WTC11 (cell line): ENCODE measurements at places on chromosomes 2 and 18. TPM values are rescaled to one million over a fixed set of nuclear protein-coding genes. Genes with fewer than 3 reads are reported as not detected.

Gene CCDC178
- 0.20 TPM in 1 of 3 replicates, not detected in the others for total RNA-seq

Gene ALPP
- 0.14 to 0.20 TPM (median 0.14 TPM) in 3 replicates for total RNA-seq

Gene TSN
- 68.5 to 87.3 TPM (median 77.1 TPM) in 3 replicates for total RNA-seq

Gene GALNT3
- 19.4 to 20.6 TPM (median 20.5 TPM) in 3 replicates for total RNA-seq

Gene IHH
- 0.11 TPM in 1 of 3 replicates, not detected in the others for total RNA-seq

Gene MROH2A
- total RNA-seq = 0.16 TPM in 1 of 3 replicates, not detected in the others

Gene APOB
- total RNA-seq = 1.4 to 1.6 TPM (median 1.5 TPM) in 3 replicates

Gene YES1
- total RNA-seq = 89.7 to 113 TPM (median 96.6 TPM) in 3 replicates

Gene CD8B2
- total RNA-seq = 0.09 TPM in 1 of 3 replicates, not detected in the others

Gene CCDC148
- total RNA-seq = 1.7 to 2.1 TPM (median 1.9 TPM) in 3 replicates

Gene LYPD6
- 4.8 to 5.1 TPM (median 5.0 TPM) in 3 replicates for total RNA-seq
